ENCODE measurements at places on chromosomes 7 and 10.

DNA sequence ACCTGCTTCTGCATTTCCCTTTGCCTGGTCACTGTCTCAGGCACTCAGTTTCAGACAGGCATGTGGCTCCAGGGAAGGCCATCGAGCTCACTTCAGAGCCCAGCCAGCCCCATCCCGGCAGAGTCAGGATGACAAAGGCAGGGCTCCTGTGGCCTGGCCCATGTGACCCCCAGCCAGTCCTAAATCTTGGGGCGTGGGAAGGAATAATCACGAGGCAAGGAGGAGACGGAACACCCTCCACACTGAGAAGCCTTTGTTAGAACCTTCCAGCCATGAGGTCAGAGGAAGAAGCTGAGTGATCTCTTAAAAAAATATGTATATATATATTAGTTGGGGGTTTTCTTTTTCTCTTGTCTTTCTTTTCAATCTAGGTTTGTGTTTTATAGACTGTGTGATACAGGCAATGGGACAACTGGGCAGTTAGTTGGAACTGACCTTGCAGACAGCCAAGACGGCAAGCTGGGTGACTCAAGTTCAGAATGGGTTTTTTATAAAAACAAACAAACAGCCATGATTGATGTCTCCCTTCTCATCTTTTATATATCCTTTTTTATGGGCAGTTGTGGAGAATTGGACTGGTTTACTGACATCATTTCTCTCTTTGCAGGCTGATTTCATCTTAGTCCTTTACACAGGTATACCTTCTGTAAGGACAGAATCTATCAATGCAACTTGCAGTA lies 60.8 kb downstream of the CHN2 start:
- H3K4me3 ChIP-seq, result no peak overlapping the region
- H3K27me3 ChIP-seq, result no peaks in the 10 kb centered on the region
- H3K4me1 ChIP-seq, result peaks cover 20% of the 10 kb centered on the region
- H3K27ac ChIP-seq, result no peak overlapping the region
- DNase-seq, result no peak

DNA sequence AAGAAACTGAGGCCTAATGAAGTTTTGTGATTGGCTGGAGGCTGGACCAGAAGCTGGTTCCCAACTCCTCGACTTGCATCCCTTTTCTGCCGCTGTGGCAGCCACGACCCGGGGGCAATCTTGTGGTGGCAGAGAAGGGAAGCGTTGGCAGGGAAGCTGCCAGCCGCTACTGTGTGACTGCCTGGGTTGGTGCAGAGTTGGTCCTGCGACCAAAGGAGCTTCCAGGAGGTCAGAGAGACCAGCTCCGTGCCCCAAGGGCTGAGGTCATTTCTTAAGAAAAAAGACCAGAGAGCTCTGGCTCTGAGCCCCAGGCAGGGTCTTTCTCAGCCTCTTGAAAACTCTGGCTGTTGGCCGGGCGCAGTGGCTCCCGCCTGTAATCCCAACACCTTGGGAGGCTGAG lies 47.2 kb downstream of the PRF1 start:
- H3K4me3 ChIP-seq, result no peak overlapping the region
- no peaks in the 10 kb centered on the region for H3K27me3 ChIP-seq
- no peak for DNase-seq
- peaks cover 38% of the 10 kb centered on the region for H3K4me1 ChIP-seq
- no peaks in the 10 kb centered on the region for H3K36me3 ChIP-seq

DNA sequence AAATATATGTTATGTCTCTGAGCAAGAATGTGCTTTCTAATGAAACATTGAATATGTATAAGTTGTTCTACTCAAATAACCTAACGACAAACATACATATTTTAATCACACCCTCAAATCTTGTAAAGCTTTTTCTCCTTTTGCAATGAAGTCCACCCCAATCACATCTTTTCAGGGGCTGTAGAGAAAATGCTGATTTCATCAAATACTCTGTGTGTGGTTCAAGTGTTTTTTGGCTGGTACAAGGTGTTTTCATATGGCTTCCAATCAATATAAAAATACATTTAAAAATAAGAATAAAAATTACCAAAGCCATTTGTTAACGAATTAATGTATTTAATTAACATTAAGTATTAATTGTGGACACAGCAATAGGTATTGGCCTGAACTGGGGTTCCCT lies 57.2 kb upstream of the TMEM196 start:
- H3K27ac ChIP-seq, result no peak overlapping the region
- H3K4me1 ChIP-seq, result no peaks in the 10 kb centered on the region
- no peaks in the 10 kb centered on the region for H3K36me3 ChIP-seq
- no peak overlapping the region for H3K4me3 ChIP-seq
- no peak for DNase-seq

DNA sequence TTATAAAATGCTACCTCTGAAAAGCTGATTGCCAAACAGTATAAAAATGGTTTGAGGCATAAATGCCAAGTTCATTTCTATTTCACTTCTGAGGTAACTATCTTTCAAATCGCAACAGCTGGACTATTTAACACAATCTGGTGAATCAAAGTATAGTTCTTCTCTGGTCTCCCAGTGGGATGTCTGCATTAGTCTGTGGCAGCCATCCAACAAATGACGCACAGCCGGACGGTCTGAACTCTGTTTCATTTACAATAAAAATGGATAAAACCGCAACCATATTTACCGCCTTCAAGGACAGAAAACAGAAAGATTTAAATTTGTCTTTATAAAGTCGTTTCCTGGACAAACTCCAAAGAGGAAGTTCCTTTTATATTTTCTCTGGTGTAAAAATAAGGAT lies 41.9 kb downstream of the ENO4 start:
- H3K27me3 ChIP-seq, result no peaks in the 10 kb centered on the region
- H3K4me3 ChIP-seq, result peak overlapping the region; percentile 30
- H3K4me1 ChIP-seq, result peaks cover 70% of the 10 kb centered on the region
- peak overlapping the region; percentile 89 for H3K27ac ChIP-seq
- peak; percentile 36 for DNase-seq

Measured in mesothelial cell of epicardium (in vitro differentiated cells).